ENCODE measurements at places on chromosomes 16 and 17.

GRCh38 chr16:11315510-11315909 lies 29.7 kb upstream of the RMI2 start:
- no peak for DNase-seq

GRCh38 chr17:48540213-48540612 lies 4.7 kb downstream of the HOXB2 start:
- no peak for DNase-seq

DNA sequence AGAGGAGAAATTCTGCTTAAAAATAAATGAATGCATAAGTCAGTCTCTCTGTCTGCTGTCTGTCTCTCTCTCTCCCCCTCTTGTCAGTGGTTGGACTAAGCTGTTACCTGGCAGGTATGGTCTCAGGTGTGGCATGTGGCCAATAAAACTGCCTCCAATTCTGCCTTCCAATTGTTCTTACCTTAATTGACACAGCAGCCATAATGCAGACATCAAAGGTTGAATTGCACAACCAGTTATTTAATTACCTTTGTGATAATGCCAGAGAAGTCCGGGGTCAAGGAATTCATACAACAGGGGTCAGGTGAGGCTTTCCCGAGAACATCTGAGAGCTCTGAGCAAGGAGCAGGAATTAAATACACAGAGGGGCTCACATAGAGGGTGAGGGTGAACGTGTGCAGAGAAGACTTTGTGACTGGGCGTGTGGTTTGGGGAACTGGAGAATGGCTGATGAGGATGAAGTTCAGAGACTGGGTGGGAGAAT lies 78.8 kb upstream of the CDYL2 start:
- no peak for DNase-seq

GRCh38 chr16:8733849-8734540 lies 59.6 kb downstream of the ABAT start:
- no peak for DNase-seq

DNA sequence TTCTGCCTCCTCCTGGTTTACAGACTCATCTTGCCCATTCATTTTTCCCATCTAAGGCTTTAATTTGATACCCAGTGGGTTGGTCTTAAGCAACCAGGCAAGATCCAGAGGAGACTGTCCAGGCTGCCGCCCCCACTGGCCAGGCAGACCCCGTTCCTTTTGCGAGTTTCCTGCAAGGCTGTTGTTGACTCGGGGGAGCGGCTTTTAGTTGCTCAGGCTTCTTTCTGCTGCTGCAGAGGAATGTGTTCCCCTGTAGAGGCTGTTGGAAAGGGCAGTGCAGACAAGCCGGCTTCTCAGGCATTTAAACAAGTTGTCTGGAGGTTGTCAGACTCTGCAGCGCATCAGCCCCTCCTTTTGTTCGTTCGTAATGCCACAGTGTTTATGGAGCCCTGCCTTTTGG lies 231.2 kb downstream of the PRKCA start:
- DNase-seq = no peak

- DNase-seq = no peak
Observed at GRCh38 chr16:13120557-13120956, 219.2 kb downstream of the SHISA9 start.

- no peak for DNase-seq
Observed at GRCh38 chr16:28863929-28864793, 518 bp downstream of the SH2B1 start.

DNA sequence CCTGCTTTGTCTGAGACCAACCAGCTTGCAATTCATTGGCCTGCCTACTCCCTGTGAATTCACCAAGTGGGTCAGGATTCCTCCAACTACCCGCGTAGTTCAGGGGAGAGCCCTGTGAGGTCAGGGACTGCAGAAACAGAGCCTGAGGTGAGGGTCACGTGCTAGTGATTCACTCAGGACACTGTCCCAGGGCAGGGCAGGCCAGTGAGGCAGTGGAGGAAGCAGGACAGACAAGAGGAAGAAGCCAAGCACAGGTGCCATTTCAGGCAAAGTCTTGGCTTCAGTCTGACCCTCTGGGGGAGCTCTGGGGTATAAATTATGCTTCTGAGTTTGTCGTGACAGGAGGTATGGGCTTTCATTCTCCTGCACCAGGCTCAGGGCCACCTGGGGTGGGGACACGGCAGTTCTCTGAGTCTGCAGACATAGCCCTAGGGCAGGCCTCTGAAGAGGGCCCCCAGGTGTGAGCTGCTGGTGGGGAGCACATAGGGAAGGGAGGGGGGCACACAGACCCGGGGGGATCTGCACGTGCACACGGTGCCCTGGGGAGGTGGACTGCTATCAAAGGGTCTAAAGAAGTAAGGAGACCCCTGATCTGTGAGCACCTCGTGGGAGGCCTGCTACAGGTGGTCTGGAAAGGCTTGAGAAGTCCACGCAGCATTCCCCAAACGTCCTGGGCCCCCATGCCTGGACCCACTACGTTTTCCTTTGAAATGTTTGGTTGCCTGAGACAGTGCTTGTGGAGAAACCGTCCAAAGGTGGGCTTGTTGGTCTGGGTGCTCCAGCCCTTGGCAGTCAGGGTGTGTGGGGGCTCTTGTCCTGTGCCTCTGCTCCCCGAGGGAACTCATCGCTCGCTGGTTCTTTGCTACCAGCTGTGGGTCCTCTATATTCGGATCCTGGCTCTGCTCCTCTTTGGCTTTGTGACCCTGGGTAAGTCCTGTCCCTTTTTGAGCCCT lies 46.4 kb downstream of the NKD1 start:
- DNase-seq = no peak

Measured in left renal pelvis (tissue), 4 donors.